Mucosa of gallbladder (tissue), 1 donor: ENCODE measurements at places on chromosomes 7 and 10.

GRCh38 chr10:62946278-62946677 is 130.1 kb upstream of the EGR2 start:
- no peak for DNase-seq

DNA sequence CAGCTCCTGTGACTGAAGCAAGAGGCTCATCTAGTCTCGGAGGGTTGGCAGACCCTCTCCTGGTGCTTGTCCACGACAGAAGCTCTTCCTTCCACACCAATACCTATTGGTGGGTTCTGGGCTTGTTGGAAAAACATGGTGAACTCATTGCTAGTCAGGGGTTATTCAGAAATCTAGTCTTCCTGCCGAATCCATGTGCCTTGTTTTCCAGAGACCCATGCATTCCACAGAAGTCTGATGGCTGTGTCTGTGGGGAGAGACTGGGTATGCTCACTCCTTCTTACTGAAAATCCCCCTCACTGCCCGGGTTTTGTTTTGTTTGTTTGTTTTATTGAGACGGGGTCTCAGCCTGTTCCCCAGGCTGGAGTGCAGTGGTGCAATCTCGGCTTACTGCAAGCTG is 138.3 kb downstream of the DNAJB6 start:
- DNase-seq, result no peak

- DNase-seq, result no peak
Measured at GRCh38 chr7:92944633-92945032, 108.3 kb upstream of the CDK6 start.

DNA sequence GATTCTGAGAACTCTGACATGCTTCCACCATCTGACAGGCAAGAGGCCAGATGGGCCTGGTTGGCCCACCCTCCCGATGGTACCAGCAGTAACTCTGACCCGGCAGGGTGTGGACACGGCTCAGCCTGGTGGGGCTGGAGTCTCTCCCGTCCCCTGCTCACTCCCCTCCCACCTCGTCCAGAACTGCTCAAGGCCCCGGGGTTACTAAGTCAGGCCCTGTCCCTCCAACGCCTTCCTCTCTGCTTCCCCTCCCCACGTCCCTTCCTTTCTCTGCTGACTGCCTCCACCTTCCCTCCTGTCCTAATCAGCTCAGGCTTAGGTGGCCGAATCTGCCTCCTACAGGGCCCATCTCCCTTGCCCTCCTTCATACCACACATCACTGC is 12.5 kb downstream of the CALML5 start:
- no peak for DNase-seq

GRCh38 chr10:1392127-1392526 is 335.9 kb downstream of the WDR37 start:
- peak; percentile 4 for DNase-seq
